Activated CD4-positive, alpha-beta T cell treated with anti-CD3 and anti-CD28 coated beads for 36 hours (primary cell): ENCODE measurements at places on chromosomes 6 and 20. TPM values are rescaled to one million over a fixed set of nuclear protein-coding genes. Genes with fewer than 3 reads are reported as not detected.
A peak's percentile ranks its signal among the peaks of the same experiment; 100 is the strongest.

- H3K27ac ChIP-seq, result no peak overlapping the region
- H3K36me3 ChIP-seq, result no peaks in the 10 kb centered on the region
- H3K4me3 ChIP-seq, result no peak overlapping the region
- no peak for DNase-seq
- H3K27me3 ChIP-seq, result peaks cover 13% of the 10 kb centered on the region
- peaks cover 5% of the 10 kb centered on the region for H3K4me1 ChIP-seq
Observed at GRCh38 chr20:3165473-3166337, 6.0 kb upstream of the FASTKD5 start.

GRCh38 chr6:88342336-88342735 is 176.2 kb upstream of the CNR1 start:
- DNase-seq, result no peak
- no peak overlapping the region for H3K27ac ChIP-seq
- H3K4me3 ChIP-seq, result no peak overlapping the region
- H3K36me3 ChIP-seq, result no peaks in the 10 kb centered on the region

GRCh38 chr20:53850319-53850718 is 220.1 kb downstream of the BCAS1 start:
- H3K36me3 ChIP-seq, result no peaks in the 10 kb centered on the region
- no peak overlapping the region for H3K4me3 ChIP-seq
- no peak for DNase-seq
- peaks cover 38% of the 10 kb centered on the region for H3K4me1 ChIP-seq
- no peak overlapping the region for H3K27ac ChIP-seq

- no peaks in the 10 kb centered on the region for H3K27me3 ChIP-seq
- peaks cover 28% of the 10 kb centered on the region for H3K4me1 ChIP-seq
- H3K4me3 ChIP-seq, result no peak overlapping the region
- peak overlapping the region; percentile 93 for H3K27ac ChIP-seq
- peaks cover 5% of the 10 kb centered on the region for H3K36me3 ChIP-seq
- peak; percentile 38 for DNase-seq
Observed at GRCh38 chr20:4961746-4962145, 39.6 kb downstream of the SLC23A2 start.

Gene DAAM2
- not detected for total RNA-seq

DNA sequence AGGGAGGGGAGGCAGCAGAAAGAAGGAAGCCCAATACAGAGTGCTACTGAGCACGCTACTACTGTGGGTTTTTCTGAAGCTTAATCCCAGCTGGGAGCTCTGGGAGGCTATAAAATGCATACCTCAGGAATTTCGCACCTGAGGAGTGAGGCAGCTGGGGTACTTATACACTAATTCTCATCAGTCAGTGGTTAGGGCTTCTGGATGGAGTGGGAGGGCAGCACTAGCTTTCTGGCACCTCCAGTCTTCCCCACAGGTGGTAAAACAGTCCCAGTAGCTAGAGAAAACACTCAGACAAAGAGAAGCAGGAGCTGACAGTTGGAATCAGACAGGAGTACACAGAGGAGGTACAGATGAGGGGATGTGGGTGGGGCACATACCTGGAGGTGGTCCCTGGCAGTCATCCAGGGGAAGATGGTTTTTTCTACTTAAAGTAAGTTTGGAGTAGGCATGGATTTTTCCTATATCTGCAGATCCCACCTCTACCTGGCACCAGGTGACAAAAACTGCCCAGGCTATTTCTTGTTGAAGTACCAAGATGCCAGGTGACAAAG is 37.8 kb downstream of the CPXM1 start:
- H3K27me3 ChIP-seq, result peaks cover 6% of the 10 kb centered on the region
- no peaks in the 10 kb centered on the region for H3K36me3 ChIP-seq
- H3K4me1 ChIP-seq, result no peaks in the 10 kb centered on the region
- H3K4me3 ChIP-seq, result no peak overlapping the region

Gene SOD2
- 90.6 TPM for total RNA-seq

DNA sequence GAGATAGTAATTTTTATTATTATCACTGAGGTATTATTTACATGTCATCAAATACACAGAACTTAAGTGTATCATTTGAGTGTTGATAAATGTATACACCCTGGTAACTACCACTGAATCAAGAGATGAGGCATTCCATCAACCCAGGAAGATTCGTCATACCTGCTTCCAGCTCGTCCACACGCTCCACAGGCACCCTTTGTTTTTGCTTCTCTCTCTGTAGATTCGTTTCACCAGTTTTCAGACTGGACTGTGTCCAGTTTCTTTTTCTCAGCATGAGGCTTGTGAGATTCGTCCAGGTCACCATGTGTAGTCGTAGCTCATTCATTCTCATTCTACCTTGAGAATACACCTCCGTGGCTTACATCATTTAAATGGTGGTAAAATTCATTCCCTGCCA is 64.5 kb downstream of the BFSP1 start:
- no peaks in the 10 kb centered on the region for H3K27me3 ChIP-seq
- H3K27ac ChIP-seq, result no peak overlapping the region
- no peaks in the 10 kb centered on the region for H3K36me3 ChIP-seq
- DNase-seq, result no peak
- no peaks in the 10 kb centered on the region for H3K4me1 ChIP-seq

Gene C6orf163
- 1.5 TPM for total RNA-seq

GRCh38 chr6:75130784-75131183 is 75.1 kb downstream of the COL12A1 start:
- H3K27ac ChIP-seq, result no peak overlapping the region
- no peak for DNase-seq
- H3K27me3 ChIP-seq, result peaks cover 2% of the 10 kb centered on the region
- H3K4me1 ChIP-seq, result no peaks in the 10 kb centered on the region
- H3K4me3 ChIP-seq, result no peak overlapping the region

GRCh38 chr6:148306286-148306685 is 36.4 kb upstream of the SASH1 start:
- no peak for DNase-seq
- peaks cover 3% of the 10 kb centered on the region for H3K27me3 ChIP-seq
- H3K27ac ChIP-seq, result no peak overlapping the region
- H3K36me3 ChIP-seq, result no peaks in the 10 kb centered on the region
- H3K4me3 ChIP-seq, result no peak overlapping the region
- H3K4me1 ChIP-seq, result no peaks in the 10 kb centered on the region

GRCh38 chr6:145811741-145812140 is 2.9 kb downstream of the FBXO30 start:
- H3K27me3 ChIP-seq, result no peaks in the 10 kb centered on the region
- H3K4me1 ChIP-seq, result peaks cover 39% of the 10 kb centered on the region

DNA sequence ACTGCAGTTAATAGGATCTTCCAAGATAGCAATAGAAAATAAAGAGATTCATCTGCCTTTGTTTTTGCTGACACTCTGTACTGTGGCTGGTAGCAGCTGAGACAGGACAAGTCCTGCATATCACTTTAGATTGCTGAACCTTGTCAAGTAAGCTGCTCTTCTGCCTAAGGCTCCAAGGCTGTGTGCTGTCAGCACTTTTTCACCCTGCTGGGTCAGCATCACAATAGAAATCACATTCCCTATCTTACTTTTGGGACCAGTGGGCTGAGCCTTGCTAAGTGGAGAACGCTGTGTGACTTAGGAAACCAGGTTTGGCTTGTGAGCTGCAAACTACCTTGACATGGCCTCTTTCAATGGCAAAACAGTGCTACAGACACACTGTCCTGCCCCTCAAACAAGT is 263.9 kb downstream of the FRK start:
- H3K27ac ChIP-seq, result no peak overlapping the region
- no peaks in the 10 kb centered on the region for H3K27me3 ChIP-seq
- H3K4me3 ChIP-seq, result no peak overlapping the region
- H3K4me1 ChIP-seq, result no peaks in the 10 kb centered on the region
- H3K36me3 ChIP-seq, result no peaks in the 10 kb centered on the region
- DNase-seq, result no peak

Gene PPP1R14C
- total RNA-seq, result not detected

Gene CLPSL1
- not detected for total RNA-seq

DNA sequence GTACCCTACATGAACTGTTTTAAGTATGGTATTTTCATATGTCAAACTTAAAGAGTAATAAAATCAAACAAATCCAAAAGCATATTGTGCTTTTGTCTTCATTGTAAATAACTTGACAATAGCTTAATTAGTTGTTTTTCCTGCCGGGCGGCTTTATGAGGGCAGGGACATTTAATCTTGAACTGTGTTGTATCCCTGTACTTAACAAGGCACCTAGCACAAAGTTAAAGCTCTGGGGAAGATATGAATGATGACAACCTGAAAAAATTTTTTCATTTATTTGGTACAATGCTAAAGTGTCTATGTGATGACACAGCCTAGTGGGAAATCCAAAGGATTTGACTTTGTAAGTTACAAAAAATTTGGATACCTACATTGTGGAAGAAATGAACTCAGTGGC is 502 bp upstream of the HACE1 start:
- H3K27me3 ChIP-seq, result peaks cover 4% of the 10 kb centered on the region
- no peaks in the 10 kb centered on the region for H3K36me3 ChIP-seq
- DNase-seq, result no peak

DNA sequence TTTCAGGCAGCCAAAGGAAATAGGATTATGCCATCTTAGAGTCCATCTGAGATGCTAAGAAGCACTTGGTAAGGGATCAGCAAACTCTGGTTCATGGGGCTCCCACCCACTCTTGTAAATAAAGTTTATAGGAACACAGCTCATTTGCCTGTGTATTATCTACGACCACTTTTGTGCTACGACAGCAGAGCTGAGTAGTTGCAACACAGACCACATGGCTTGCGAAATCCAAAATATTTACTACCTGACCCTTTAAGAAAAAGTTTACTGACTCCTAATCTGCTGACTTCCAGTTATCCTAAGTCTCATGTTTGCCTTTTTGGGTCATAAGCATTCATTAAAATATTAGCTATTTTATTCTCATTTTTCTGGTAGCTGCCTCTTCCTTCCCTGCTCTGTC is 859.0 kb downstream of the QKI start:
- no peak overlapping the region for H3K27ac ChIP-seq
- DNase-seq, result no peak
- no peaks in the 10 kb centered on the region for H3K27me3 ChIP-seq
- H3K4me1 ChIP-seq, result no peaks in the 10 kb centered on the region

Gene MLN
- total RNA-seq, result not detected

DNA sequence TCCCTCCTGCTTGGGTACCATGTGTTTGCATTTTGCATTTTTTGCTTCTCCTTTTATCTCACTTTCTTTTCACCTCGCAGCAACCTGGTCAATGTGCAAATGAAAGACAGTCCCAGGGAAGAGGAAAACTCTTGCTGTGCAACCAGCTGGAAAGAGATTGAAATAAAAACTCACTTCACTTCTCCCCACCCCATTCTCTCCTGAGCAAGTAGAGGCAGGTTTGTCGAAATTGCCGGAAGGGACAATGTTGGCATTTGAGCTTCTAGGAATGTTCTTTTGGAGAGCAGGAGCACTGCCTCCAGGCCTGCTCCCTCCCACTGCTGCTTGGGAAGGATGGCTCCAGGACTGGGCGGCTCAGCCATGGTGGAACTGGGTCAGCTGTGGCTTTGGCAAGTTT is 30.6 kb downstream of the KCNG1 start:
- H3K36me3 ChIP-seq, result no peaks in the 10 kb centered on the region
- H3K27ac ChIP-seq, result no peak overlapping the region
- peaks cover 6% of the 10 kb centered on the region for H3K27me3 ChIP-seq
- no peak overlapping the region for H3K4me3 ChIP-seq

DNA sequence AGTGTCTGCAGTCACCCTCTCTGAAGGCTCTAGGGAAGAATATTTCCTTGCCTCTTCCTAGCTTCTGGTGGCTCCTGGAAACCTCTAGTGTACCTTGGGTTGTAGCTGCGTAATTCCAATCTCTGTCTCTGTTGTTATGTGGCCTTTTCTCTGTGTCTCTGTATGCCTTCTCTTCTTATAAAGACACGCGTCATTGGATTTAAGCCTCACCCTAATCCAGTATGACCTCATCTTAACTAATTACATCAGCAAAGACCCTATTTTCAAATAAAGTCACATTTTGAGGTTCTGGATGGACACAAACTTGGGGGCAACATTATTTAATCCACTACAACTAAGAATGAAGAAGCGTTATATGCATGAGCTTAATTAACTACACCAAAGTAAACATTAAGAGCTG is 111.4 kb upstream of the ZNF184 start:
- H3K27ac ChIP-seq, result no peak overlapping the region
- H3K36me3 ChIP-seq, result no peaks in the 10 kb centered on the region
- peaks cover 60% of the 10 kb centered on the region for H3K27me3 ChIP-seq
- no peak for DNase-seq
- no peak overlapping the region for H3K4me3 ChIP-seq
- H3K4me1 ChIP-seq, result no peaks in the 10 kb centered on the region

DNA sequence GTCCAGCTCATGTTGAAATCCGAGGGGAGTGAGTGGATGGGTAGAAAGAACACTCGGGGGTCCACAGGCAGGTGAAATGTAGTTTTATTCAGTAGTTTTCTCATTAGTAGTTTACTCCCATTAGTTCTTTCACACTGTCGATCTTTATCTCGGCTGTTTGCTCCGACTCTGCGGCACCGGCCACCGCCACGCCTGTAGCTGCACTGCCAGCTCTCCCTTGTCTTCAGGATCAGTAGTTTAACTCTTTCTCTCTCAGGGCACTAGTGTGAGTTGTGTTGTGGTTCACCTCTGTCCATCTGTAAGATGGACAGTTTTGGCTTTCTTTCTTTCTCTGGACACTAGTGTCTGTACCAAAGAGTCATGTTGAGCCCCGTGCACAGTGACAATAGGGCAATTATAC is 195.7 kb downstream of the LMBRD1 start:
- no peaks in the 10 kb centered on the region for H3K4me1 ChIP-seq
- peaks cover 5% of the 10 kb centered on the region for H3K27me3 ChIP-seq
- H3K27ac ChIP-seq, result no peak overlapping the region
- DNase-seq, result no peak

GRCh38 chr20:40741507-40742106 is 52.6 kb upstream of the MAFB start:
- no peaks in the 10 kb centered on the region for H3K36me3 ChIP-seq
- peaks cover 3% of the 10 kb centered on the region for H3K27me3 ChIP-seq
- no peak overlapping the region for H3K27ac ChIP-seq

GRCh38 chr6:108651340-108652227 is 90.9 kb downstream of the FOXO3 start:
- no peaks in the 10 kb centered on the region for H3K27me3 ChIP-seq
- no peaks in the 10 kb centered on the region for H3K36me3 ChIP-seq
- no peak overlapping the region for H3K27ac ChIP-seq
- no peak overlapping the region for H3K4me3 ChIP-seq

Gene STX7
- total RNA-seq, result 13.3 TPM
